ENCODE measurements at places on chromosomes 4 and X. TPM values are rescaled to one million over a fixed set of nuclear protein-coding genes. Genes with fewer than 3 reads are reported as not detected.
A peak's percentile ranks its signal among the peaks of the same experiment; 100 is the strongest.

GRCh38 chrX:1767026-1767425, 152.2 kb downstream of the ASMT start:
- no peak for DNase-seq

DNA sequence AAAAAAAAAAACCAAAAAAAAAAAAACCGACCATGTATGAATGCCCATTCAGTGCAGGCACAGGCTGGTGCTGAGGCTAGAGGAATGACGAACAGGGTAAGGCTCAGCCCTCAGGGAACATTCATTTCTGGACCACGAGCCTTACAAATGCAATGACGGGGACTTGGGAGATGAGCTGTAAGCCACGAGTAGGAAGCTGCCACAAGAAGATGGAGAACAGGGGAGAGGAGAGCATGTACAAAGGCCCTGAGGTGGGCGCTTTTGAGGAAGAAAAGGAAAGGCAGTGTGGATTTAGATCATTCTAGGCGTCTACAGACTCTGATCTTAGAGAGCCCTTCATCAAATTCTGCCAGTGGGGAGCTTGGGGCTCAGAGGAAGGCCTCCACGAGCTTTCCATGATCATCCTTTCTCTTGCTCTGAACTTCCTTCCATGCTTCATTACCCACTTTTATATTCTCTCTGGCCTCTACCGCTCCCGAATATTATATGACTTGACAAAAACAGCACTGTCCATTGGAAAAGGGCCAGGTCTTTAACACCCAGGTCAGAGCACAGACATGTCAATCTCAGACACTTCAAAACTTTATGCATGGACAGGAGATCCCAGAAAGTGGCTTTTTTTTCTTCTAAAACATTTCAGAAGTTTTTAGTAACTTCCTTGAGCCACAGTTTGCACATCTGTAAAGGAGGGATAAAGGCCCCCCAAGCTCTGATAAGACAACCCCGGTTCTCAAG, 3.3 kb upstream of the ZNF518B start:
- DNase-seq: no peak

- DNase-seq: peak; percentile 12
Measured at GRCh38 chr4:74016068-74016467, 17.6 kb upstream of the CXCL5 start.

DNA sequence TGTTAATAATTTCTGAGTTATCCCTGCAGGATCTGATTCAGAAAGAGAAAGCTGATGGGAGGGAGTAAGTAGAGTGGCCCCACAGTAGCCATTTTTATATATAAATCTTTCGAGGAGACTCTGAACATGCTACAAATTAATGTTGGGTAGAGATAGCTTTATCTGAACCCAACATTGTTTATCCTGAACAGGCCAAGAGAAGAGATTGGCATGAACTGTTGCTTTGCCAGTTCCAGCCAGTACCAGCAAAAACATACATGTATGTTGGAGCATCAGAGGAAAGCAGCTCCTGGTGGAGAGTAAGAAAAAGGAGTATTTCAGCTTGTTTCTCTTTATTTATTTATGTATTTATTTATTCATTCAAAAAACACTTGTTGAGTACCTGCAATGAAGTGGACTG, 1.6 kb downstream of the MAOA start:
- no peak for DNase-seq

- no peak for DNase-seq
Measured at GRCh38 chr4:76012388-76012801, 5.1 kb upstream of the CXCL9 start.

GRCh38 chr4:48109413-48110263, 24.4 kb downstream of the TXK start:
- peak; percentile 60 for DNase-seq

- DNase-seq: no peak
Measured at GRCh38 chr4:7781366-7781765, 158.3 kb downstream of the AFAP1 start.

GRCh38 chr4:8666581-8666980, 74.0 kb downstream of the CPZ start:
- DNase-seq: no peak

DNA sequence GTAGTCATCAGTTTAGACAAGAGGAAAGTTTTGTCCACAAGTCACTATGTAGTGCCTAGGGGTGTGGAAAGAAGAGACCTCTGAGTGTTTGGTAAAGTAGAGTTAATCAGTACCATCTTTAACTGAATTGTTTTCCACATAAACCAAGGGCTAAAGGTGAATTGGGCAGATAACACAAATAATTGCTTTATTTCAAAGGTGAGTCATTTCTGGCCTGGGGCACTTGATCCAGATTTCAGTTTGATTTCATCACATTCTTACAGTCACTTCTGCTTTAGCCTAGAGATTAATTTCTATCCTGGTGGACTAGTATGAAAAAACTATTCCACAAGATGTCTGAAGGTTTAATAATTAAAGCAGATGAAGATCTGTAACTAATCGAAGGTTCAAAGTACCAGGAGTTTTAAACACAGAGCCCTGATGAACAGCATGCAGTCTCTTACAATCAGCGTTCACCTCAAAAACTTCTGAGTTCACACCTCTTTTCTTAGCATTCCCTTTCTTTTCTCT, 74.5 kb upstream of the BOD1L1 start:
- no peak for DNase-seq

DNA sequence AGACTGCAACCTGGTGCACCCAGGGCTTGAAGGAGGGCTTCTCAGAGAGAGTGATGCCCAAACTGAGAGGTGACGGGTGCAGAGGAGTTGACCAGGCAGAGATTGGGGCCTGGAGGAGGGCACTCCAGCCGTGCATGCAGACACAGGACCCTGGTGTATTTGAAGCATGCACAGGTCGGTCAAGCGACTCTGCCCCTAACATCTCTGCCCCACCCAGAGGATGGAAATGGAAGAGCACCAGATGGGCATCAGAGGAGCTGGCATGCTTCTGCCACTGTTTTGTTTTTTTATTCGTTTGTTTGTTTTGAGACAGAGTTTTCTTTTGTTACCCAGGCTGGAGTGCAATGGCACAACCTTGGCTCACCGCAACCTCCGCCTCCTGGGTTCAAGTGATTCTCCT, 320.9 kb downstream of the EVC2 start:
- DNase-seq: no peak

The HPF1 gene
- 19.8 TPM for total RNA-seq

The ASB11 gene
- total RNA-seq: not detected

The TMEM47 gene
- total RNA-seq: not detected

The FGA gene
- not detected for total RNA-seq

The NKX3-2 gene
- not detected for total RNA-seq

The USO1 gene
- 38.9 TPM for total RNA-seq
